Vagina (tissue), 2 donors: ENCODE measurements at places on chromosomes 4 and X.

GRCh38 chrX:74670028-74670427 is 55.6 kb upstream of the RLIM start:
- DNase-seq: no peak

GRCh38 chrX:101460669-101461068 is 24.6 kb upstream of the ARMCX4 start:
- DNase-seq: no peak

GRCh38 chr4:53465891-53466290 is 88.5 kb downstream of the FIP1L1 start:
- no peak for DNase-seq

DNA sequence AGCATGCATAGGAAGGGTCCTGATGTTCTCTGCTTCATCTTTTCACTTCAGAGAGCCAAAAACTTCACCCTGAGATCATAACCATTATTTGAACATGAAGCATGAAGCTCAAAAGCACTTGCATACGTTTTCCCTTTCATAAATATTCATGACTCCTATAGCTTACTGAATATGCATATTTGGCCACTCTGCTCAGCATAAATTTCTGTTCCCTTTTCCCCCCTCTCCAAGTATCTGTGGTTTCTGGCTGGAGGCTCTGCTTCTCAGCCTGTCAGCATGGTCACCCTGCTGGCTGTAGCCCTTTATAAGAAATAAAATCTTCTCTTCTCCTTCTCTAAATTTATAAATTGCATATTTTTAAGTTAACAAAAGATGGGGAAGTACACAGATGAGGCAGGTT is 384.7 kb upstream of the AGA start:
- DNase-seq: no peak

GRCh38 chr4:108003982-108004515 is 14.4 kb downstream of the HADH start:
- no peak for DNase-seq

- no peak for DNase-seq
Measured at GRCh38 chrX:84634201-84634782, 132.0 kb upstream of the HDX start.

GRCh38 chr4:186722796-186723291 is 812 bp downstream of the FAT1 start:
- no peak for DNase-seq

DNA sequence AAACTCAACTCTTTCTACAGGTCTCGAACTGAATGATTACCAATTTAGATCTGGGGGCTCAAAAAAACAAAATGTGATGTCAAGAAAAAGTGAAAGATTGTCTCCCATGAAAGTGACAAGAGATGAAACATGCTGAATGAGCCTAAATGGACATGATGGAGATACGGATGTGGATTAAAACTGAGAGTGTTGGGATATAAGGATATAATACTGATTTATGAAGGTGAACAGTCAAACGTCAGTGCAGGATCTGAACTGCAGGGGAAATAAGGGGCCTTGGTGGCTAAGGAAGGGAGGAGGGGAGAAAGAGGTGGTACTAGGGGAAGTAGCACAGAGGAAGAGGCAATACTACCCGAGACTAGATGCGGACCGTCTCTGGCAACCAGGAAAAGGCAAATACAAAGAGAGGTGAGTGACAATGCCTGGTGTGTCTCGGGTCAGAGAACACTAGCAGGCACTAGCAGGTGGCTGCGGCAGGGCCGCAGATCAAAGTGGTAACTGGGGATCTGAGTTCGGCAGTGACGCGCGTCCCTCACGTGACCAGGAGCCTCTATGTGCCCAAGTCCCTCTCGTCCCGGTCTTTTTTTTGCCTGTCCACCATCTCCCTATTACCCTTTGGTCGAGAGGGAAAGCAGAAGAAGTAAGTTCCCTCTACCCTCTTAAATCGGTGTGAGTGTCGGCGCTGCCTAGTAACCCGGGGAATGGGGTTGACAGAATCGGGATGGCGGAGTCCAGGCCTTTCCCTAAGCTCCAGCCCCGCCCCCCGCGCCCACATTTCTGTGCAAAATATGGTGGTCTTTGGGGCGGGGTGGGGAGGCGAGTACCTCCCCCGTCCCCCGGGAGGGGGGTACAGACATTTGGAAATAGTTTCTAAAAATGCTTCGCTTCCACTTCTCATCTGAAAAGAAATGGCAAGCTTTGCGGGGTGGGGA is at the start of gene TCEAL1:
TCEAL1 (plus strand) TSS at position 590 of the 932 bp plus-strand sequence. CDS start 942 bp downstream, outside the sequence.
- no peak for DNase-seq

- DNase-seq: no peak
Measured at GRCh38 chr4:168886351-168886750, 123.7 kb downstream of the CBR4 start.

DNA sequence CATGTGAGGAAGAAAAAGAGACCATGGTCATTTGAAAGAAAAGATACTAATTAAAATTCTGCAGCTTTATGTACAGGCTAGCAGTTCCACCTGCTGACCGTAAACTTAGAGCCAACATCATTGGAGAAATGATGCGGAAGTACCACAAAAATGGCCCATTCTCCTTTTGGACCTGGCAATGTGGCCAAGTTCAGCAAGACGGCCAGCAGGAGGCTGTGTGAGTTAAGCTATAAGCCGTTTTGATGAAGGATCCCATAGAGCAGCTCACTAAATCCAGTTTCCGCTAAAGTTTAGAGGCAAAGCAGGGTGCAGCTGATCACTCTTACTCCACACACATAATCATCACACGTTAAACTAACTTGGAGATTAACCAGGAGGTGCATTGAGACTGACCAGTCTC is 133.8 kb downstream of the LDB2 start:
- no peak for DNase-seq

- no peak for DNase-seq
Measured at GRCh38 chr4:85682391-85682790, 207.4 kb downstream of the ARHGAP24 start.

DNA sequence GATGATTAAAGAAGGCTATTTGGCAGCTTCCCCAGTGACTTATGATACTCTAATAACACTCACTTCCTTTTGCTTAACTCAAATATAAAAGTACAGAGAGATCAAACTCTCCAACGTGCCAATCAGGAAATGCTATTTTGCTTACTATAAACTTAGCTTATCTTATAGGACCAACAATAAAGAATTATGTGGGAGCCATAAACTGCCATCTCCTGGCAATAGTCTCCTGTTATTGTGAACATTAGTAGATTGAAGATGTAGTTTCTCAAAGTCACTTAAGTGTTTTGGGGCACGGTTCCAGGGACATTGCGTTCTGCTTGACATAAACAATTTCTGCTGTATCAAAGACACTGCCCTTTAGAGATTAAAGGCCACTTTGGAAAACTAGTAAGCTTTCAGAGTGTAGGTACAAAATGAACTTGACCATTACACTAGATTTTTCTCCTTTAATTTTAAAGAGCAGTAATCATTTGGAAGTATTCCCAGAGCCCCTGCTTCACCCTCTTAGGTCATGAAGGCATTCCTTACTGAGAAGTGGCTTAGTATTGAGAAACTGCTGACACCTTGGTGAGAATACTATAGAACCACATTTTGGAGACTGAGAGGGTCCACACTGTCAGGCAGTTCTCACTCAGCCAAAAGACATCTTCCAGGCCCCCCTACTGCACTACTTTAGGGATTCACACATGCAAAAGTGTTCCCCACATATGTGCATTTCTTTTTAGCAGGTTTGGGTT is 51.9 kb downstream of the MAOA start:
- DNase-seq: no peak

DNA sequence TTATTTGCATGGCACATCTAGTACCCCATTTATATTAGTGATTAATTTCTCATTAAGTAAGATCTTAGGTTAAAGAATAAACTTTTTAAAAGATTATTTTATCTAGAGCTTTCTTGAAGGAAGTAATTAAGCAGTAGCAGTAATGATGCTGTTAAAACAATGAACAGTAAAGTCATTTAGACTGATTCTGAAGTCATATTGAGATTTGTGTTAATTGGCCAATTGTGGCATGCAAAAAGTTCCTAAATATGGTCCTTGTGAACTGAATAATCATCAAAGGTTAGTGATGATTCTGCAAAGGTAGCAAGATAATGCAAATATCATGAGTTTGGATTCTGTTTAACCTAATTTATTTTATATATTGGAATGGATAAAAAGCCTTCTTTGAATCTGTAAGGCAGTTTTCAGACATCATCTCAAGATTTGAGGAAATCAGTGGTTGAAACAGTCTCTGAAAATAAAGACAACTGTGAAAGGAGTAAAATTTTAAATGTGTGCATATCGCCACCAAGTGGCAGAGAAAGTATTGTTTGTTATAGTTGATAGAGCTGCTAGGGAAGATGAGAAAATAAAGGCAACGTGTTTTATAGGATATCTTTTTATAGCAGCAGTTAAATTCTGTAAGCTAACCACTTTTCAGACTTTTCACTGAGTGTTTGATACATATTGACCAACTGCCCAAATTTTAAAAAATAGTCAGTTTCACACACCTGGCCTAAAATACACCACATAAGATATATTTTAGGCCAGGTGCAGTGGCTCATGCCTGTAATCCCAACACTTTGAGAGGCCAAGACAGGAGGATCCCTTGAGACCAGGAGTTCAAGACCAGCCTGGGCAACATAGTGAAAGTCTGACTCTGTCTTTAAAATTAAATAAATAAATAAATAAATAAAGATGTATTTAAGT is 79.6 kb downstream of the CCKAR start:
- DNase-seq: no peak

- DNase-seq: no peak
Measured at GRCh38 chrX:103817502-103817901, 14.6 kb downstream of the RAB9B start.

DNA sequence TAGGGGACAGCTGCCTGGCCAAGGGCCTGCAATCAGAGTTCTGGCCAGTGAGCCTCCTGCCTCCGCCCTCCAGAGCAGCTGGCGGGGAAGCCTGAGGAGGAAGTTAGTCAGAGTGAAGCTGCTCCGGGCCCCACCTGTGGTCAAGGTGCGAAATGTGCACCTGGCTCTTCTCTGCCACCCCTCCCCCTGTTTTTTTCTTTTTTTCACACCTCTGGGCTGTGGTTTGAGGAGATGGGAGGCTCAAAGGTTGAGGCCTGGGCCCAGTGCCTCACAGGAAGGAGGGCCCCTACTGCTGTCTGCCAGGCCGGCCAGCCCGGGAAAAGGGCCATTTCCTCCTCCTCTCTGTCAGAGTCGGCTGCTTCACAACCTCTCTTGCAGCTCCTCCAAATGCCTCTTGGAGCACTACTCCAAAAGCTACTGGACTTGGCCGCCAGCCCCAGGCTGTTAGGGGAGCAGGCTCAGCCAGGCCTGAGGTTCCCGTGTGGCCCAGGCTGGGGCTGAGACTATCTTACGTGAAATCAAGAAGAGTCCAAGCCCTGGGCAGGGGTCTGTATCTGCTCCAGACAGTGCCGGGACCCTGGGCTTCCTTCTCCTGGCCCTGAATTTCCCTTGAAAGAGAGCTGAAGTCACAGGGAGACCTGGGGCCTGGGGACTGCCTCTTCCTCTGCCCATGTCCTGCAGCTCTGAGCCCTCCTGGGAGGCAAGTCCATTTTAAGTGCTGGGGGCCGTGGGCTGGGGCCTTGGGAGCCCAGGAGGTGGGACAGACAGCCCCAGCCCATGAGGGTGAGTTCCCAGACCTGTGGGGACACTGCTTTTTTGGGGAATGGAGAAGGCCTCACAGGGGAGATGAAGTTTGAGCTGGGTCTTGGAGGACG is 4.5 kb upstream of the CXCR3 start:
- no peak for DNase-seq

DNA sequence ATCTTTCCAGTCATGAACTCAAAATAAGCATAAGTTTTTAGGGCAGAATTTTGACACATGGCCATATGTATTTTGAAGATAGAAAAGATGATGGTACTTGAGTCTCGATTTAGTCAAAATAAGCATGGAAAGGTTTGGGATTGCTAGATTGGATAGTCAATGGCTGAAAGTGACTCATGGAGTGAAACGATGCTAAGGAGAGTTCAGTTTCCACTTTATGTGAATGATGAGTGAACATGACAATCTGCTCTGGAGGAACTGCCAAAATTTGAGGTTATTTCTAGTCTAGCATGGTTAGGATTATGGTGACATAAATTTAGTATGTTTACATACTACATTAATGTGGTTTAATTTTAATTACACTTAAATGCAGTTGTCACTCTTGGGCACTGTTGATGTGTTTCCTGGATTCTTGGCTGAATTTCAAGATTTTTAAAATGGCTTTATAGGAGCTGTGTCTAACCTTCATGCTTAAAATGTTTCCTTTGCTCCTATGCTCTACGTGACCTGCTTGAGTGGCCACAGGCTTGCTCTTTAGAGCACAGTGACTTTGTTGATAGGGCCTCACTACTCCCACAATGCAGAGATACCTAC is 17.1 kb downstream of the DDX3X start:
- no peak for DNase-seq

DNA sequence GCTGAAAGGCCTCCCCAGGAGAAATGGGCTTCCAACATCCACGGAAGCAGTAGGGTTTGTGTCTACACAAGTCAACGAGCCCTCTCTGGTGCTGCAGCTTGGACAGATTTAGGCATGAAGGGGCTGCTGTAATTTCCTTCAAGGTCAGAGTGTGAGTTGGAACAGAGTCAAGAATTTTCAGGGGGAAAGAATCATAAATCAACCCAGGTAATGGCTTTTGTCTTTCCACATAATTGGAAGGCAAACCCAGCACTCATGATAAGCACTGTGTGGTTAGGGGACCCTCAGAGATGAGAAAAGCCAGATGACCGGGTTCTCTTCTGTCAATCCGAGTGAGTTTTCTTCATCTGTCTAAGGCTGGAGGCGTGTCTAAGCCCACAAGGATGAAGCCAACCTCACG is 78.6 kb upstream of the MXRA5 start:
- no peak for DNase-seq

DNA sequence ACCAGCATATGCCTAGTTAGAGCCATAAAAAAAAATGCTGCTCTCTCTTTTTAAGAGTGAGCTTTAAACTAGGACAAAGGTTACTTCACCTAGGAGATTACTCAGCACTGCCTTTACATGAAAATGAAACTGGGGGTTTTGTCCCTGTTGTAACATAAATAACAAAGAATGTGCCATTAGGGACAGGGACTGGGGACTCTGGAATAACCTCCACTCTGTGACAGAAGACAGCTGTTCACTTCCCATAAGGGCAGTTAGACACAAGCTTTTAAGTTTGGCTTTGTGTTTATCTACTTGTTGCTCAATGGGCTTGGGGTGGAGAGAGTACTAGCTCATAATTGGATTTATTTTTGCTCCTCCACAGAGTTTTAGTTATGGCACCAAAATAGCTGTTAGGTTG is 11.9 kb downstream of the ENPEP start:
- no peak for DNase-seq

GRCh38 chrX:138858438-138858837 is 146.9 kb upstream of the FGF13 start:
- no peak for DNase-seq

DNA sequence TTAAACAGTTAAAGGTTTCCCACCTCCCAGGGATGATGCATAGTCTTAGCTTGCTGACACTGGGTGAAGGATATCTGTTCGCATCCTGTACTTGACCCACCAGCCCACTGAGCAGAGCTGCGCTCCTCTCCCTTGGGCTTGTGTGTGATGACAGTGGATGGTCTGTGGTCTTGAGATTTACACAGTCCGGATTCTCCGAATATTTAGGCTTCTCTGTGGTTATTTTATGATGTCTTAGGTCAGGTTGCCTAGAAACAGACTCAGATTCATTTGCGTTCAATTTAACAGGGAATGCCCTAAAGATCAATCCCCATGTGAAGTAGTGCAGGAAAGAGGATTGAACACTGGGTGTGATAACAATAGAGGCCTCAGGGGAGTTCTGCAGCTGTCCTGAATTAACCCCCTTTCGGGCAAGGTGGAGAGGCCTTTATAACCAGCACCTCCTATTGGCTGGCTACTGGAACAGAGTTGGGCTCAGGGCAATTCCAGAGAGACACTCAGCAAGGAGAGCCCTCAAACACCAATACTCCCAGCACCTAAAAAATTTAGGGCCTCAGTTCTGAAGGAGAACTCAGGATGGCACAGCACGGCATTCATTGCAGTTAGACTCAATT is 653.2 kb upstream of the GALNT7 start:
- no peak for DNase-seq

GRCh38 chrX:124344246-124344645 is 2.1 kb upstream of the SH2D1A start:
- no peak for DNase-seq
